ENCODE measurements at places on chromosomes 7 and 10.

- DNase-seq = no peak
These were observed 35.4 kb downstream of the C7orf25 start for GRCh38 chr7:42876182-42877068.

DNA sequence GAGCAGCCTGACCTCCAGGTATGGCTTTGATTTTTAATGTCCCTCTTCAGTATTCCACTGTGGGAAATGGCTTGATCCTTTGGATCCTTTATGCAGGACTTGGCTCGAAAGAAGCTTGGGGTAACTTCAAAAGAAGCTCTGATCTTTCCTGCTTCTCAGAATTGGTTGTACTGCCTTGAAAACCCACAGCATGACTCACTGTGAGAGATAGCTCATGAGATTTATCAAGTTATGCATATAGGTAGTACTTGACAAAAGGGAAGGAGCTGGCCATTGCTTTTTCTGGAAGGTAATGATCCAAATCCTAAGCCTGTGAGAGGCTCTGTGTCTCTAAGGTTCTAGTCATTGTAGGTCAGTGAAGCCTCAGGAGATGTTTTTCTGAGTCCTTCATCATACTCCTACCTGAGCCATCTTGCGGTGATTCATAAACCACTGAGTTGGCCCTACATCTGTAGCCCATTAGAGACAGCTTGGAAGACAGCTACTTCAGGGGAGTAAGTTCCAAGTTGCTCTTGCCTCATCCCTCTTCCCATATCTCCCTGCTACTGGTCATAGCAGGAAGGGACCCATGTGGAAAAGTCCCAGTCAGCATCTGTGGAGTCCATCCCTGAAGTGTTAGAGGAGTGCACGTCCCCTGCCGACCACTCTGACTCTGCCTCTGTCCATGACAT lies 36.7 kb upstream of the NFKB2 start:
- no peak for DNase-seq

DNA sequence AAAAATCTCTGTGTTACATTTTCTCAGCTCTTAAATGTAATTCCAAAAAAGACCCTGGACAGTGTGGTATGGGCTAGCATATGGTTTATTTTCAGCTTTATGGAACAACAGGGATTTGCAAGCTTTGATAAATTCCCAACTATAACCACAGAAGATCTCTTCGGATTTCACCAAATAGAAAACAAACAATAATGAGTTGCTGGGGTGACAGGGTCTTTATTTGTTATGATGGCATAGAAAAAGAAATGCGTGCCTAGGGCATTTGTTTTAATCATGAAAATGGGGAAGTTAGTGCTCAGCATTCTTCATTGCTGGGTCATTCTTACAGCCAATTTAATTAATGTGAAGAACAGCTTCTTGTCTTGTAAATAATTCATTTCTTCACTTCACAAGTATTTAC lies 139.0 kb downstream of the LRRN3 start:
- no peak for DNase-seq

GRCh38 chr10:132438091-132439024 lies 41.4 kb downstream of the PWWP2B start:
- DNase-seq = no peak

GRCh38 chr7:115906731-115907130 lies 123.8 kb downstream of the TFEC start:
- no peak for DNase-seq

DNA sequence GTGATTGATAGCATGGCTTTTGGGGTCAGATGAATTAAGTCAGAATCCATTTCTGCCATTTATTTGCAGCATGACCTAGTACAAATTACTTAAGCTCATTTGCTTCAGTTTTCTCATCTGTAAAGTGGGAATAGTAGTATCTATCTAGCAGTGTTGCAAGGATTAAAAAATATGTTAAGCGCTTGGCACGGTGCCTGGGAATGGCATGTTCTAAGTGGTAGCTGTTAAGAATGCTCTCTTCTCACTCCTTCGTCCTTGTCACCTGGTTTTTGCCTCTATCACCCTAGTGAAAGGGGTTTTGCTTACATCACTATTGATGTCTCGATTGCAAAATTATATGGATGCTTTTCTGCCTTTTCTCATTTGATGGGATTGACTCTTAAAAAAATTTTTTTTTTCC lies 7.4 kb downstream of the TMEM248 start:
- no peak for DNase-seq

Data from kidney epithelial cell (primary cell).